ENCODE measurements at places on chromosomes 6 and 20.

- DNase-seq, result no peak
Observed at GRCh38 chr6:139485742-139486475, 111.5 kb upstream of the CITED2 start.

GRCh38 chr6:132320007-132320406 lies 81.3 kb downstream of the MOXD1 start:
- DNase-seq, result no peak

- no peak for DNase-seq
Observed at GRCh38 chr6:65803186-65803585, 96.2 kb upstream of the EYS start.

- no peak for DNase-seq
Observed at GRCh38 chr6:21438986-21439352, 154.6 kb upstream of the SOX4 start.

- DNase-seq, result no peak
Observed at GRCh38 chr6:33934731-33935270, 131.0 kb upstream of the MLN start.

DNA sequence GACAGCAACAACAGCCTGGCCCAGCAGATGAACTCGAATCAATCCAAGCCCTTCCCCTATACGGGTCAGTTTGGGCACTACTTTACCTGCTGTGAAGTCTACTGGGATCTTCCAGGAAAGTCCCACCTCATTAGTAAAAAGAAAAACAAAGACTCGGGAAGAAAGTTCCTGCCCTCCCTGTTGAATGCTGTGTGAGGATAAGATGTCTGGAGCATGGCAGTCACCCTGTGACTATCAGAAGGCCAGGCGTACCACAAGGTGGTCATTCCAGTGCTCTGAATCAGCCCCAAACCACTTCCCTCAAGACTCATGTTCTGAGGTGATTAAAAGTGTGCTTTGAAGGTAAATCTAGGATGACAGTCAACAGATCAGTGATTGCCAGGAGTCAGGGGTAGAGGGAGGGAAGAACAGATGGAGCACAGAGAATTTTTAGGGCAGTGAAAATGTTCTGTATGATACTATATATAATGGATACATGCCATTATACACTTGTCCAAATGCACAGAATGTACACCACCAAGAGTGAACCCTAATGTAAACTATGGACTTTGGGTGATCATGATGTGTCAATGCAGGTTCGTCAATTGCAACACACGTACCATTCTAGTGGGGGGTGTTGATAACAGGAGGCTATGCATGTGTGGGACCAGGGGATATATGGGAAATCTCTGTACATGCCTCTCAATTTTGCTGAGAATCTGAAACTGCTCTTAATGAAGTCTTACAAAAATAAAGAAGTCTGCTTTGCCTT lies 14.7 kb downstream of the FKBP1A start:
- DNase-seq, result no peak

DNA sequence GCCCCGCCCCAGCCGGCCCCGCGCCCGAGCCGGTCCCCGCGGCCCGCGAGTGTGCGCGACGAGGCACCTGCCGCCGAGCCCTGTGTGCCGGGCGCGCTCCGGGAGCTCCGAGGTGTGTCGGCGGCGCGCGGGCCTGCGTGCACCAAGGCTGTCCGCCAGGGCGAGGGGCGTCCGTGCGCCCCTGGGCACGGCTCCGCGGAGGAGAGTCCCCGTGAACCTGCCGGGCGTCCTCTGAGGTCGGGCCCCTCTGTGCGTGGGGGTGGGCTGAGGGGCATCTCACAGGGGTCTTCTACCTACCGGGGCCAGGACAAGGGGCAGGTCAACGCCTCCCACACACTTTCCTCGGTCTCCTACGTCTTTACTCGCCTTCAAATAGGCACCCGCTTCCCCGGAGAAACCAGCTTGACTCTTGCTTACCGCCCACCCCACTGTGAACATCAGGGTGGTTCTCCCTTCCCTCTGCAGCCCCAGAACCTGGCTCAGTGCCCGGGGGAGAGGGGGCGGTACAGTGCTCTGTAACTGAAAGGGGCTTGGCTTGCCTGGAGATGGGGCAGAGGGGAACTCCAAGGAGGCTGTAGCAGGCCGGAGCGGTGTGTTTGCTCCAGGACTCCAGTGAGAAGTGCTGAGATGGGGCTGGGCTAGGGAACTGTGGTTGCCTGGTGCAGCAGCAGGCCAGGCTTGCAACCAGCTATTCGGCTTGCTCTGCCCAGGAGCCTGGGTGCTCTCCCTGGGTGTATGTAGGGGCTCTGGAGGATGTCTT lies at the start of gene SAMD10:
Gene SAMD10 (minus strand): TSS at position 86 of the 760 bp plus-strand sequence. CDS start 175 bp downstream, outside the sequence.
- DNase-seq, result no peak

DNA sequence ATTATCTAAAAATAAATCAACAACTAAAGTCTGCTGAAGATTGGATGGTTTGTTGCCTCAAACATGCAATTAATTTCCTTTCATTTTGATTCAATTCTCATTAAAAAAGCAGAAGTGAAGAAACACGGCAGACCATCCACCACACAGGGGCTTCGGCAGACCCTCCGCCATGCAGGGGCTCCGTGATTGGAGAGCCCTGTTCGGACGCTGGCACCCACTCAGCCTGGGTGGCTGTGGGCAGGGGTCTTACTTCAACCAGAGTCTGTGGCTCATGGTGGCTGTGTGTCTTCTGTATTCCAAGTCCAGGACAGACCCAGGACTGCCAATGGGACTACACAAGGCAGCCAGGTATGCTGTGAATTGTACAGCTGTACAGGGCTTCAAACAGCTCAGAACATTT lies 86.9 kb upstream of the FRMD1 start:
- DNase-seq, result no peak

DNA sequence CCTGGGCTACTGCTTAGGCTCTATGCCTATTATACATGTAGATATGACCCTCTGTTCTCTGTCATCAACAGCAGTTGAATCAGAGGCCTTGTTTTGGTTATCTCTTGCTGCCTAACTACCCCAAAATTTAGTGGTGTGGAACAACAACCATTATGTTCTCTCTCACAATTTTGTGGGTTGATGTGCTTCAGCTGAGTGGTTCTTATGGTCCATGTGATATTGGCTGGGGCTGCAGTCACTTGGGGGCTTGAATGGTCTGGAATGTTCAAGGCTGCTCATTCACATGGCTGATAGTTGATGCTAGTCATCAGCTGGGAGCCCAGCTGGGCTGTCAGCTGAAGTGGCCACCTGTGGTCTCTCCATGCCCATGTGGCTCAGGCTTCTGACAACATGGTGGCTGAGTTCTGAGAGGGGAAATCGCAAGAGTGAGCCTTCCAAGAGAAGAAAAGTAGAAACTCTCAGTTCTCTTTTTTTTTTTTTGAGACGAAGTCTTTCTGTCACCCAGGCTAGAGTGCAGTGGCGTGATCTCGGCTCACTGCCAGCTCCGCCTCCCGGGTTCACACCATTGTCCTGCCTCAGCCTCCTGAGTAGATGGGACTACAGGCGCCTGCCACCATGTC lies 47.8 kb downstream of the SHLD1 start:
- no peak for DNase-seq

Measured in GOT3 (cell line).